Liver (tissue), 10 donors: ENCODE measurements at places on chromosomes 7 and 10. TPM values are rescaled to one million over a fixed set of nuclear protein-coding genes. Genes with fewer than 3 reads are reported as not detected.

FAM241B gene
- 0.89 TPM for total RNA-seq

- no peak for DNase-seq
Measured at GRCh38 chr10:110501142-110501937, 3.6 kb downstream of the DUSP5 start.

GRCh38 chr10:125006188-125006680 lies 64.3 kb downstream of the ZRANB1 start:
- no peak for DNase-seq

DNA sequence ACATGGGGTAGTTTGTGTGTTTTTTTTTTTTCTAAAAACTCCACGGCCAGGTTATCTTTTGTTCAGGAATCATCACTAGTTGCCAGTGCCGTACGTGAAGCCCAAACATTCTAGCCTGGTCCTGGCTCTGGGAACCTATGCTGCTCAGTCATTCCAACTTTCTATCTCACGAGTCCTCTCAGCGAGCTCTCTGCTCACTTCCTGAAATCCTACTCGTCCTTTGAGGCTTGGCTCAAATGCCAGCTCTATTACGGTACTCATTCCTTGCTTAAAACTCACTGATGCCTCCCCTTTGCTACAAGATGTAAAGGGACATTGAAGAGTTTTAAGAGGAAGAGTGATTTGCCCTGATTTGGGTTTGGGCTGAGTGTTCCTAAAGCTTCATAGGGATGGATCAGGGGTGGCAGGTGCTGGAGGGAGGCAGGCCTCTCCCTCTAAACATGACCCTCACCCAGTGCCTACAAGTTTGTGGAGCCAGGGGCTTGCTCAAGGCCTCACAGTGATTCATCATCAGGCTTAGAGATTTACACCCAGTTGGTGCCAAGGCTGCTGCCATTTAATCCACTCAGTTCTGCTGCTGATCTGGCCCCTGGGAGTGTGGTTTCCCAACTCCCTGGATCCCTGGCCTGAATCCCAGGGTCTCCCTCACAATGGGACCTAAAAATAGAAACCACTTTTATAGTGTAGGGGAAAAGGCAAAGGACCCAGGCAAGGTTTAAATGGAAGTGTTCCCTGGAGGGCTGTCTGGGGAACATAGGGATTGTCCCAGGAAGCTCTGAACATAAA lies 46.1 kb upstream of the R3HCC1L start:
- no peak for DNase-seq

GRCh38 chr10:117656385-117657367 lies 114.1 kb downstream of the EMX2 start:
- DNase-seq = no peak

DNA sequence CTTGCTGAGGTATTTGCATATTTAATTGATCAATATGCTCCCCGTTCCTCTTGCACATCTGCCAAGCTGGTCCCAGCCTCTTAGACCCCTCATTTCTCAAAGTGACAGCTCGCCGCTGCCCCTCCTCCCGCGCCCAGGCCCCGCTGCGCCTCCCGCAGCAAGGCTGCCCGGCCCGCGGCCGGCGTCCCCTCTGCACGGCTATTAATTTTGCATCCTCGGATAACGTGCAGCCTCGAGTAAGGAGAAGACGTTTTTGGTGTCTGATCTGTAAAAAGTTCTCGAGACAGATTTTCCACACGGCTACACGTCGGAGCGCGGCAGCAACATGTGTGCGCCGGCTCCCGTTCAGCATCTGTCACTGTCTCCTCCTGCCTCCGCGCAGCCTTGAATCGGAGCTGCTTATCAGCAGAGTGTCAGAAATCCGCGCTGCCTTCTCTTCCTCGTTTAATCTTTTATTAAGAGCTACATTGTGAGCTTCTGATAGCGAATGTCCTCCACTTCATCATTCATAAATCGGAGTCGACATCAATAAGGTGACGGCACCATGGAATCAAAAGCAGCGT lies 65.3 kb downstream of the EBF3 start:
- no peak for DNase-seq

DNA sequence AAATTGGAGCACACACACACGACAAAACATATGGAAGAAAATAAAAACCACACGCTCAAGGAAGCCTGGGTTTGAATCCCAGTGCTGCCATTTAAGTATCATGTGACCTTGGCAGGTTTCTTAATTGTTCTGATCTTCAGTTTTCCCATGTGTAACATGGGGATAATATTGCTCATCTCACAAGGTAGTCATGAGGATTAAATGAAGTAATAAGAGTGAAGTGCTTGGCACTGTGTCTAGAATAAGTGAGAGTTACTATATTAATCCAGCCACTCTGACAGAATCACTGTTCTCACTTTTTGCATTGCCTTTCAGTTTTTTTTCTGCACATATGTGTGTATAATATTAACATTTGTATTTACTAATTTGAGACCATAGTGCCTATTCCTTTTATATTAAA lies 43.3 kb downstream of the GOLGA7B start:
- DNase-seq = no peak

DNA sequence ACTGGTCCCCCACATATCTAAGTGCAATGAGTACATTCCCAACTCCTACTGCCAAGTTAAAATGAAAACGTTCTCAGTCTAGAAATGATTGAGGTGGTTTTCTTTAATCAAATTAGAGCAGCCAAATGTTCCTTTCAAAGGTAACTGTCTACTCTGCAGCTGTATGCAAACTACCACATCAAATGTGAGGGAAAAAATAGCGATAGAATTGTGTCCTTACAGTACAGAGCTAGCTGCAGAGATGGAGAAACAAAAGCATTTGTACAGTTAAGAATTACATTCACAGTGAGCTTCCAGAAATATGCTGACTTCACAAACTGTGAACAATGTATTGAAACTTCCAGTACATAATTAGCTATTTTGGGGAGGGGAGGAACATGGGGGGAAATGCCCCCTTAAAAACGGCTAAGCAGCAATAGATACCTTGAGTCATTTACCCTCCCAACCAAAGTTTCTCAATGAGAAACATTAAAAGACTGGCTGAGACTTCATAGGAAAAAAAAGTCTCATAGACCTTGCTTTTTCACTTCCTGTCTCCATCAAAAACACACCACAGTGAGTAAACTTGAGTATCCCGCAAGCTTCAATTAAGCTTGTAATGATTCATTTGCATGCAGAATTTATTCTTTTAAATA lies 22.9 kb downstream of the CDK6 start:
- DNase-seq = no peak

VDAC2 gene
- 41.3 TPM for total RNA-seq

DNA sequence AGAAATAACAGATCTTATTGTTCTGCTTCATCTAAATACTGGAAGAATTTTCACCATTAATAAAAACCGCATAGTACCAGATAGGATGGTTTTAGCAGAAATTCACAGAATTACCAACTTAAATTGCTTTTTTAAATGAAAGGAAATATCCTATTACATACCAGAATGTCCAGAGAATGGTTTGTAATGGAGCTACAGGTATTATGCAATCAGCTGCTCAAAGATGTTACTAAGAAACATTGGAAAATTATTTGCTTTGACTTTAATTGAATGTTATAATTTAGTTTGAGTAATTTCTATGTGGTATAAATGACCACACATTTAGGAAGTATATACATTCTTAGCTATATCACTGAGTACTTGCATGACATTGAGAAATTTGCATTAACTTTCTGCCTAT lies 338.3 kb downstream of the ETV1 start:
- no peak for DNase-seq

DNA sequence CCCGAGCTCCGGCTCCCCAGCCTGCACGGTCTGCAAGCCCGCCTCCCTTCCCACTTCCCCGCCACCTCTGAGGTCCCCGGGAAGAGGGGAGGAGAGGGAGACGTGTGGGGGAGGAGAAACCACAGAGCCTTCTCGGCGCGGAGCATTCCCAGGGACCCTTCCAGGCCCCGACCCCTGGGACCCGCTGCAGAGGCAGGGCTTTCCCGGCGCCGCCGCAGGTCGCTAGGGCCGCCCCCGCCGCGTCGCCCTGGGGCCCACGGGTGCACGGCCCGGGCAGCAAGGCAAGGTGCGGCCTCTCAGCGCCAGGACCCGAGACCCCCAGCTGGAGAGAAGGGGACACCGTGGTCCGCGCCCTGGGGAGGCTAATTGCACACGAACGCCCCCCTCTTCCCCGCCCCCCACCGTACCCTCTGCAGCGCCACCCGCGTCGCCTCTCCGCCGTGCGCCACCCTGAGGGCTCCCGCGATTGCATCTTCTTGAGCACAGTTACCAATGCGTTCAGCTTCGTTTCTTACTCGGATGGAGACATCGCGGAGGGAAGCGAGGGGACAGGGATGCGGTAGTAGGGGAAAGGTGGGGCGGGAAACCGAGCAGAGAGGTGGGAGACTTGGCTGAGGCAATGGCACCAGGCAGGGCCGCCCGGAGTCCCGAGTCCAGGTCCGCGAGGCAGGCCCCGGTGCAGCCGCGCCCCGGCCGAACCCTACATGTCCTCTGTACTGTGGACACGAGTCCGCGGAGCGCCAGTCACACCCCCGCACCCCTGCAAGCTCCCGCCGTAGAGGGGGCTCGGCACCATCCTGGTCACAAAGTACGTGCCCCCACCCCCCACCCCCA lies 28.9 kb downstream of the SKIDA1 start:
- DNase-seq = peak; percentile 58

DNA sequence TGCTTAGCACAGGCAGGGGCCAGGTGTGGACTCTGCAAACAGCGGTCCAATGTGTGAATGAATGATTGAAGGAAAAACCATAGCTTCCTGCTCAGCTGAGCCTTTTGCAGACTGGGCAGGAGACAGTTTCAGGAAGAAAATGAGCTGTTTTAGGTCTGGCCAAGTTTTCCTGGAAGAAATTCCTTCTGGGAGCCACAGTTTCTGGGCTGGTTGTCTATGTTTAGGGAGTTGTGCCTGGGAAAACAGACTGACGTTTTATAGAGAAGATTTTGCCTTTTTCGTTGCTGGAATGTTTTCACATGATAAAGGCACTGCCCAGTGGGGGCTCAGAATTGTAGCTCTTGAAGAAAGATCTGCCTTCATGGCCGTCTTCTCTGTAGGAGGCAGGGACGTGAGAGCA lies 255.1 kb downstream of the CCSER2 start:
- DNase-seq = no peak

DNA sequence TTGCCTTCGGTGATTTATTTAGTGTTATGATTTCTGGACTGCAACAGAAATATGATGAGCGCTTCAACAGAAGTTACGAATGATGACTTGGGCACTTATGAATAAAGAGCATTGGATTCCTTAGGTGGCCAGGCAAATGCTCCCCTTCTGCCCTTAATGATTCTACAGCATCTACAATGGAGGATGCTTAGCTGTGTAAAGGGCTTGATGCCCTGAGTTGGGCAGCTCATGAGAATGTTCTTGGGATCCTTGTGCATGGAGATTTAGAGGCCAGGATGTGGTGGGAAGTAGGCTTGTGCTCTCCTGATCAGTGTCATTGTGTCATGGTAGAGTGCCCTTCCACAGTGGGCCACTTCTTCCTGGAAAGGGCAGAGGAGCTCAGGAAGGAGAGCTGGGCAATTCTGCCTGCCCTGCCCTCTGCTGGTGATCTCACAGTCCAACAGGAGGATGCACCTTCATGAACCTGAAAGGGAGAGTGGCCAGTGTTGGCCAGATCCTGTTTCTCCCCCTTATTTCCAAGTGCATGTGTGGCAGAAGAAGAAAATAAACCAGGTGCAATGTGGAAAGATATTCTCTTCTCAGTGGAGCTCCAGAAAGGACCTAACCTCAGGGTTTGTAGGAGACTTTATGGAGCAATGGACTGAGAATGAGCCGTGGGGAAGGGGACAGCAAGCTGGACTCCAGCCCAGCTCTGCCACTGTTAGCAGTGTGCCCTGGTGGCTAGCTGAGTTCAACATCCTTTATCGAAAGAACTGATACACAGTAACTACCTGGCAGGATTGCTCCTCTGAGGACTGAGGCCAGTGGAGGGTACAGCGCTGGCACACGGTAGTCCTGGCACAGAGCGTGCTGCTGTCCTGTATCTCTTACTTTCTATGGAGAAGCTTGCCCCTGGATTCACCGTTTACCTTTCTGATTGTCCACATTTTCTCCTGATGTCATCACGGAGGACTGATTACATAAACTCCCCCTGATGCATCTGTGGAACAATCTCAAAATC lies 182.9 kb downstream of the BMPER start:
- no peak for DNase-seq

- DNase-seq = no peak
Measured at GRCh38 chr10:120574981-120575380, 118.0 kb downstream of the PLPP4 start.

DNA sequence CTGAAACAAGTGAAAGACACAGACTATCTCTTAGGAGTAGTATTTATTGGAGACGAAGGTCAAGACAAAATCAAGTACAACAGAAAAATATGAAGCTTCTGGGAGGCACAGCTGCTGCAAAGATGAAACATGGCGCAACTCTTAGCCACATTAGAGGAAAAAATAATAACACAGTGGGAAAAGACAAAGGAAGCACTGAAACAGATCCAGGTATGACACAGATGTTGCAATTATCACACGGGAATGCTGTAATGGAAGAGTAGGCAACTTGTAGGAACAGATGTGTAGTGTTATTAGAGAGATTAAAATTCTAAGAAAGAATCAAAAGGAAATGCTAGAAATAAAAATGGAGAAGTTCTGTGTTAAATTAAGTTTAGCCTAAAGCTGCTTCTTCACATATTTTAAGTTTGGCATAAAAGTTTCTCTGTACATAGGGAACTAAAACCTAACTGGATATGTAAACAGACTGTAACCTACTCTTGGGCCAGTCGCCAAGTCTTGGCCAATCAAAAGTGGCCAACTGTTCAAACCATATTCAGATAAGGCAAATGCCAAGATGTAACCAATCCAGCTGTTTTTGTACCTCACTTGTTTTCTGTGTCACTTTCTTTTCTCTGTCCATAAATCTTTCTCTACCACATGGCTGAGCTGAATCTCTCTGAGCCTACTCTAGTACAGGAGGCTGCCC lies 1132.0 kb upstream of the LRRTM3 start:
- no peak for DNase-seq

COL26A1 gene
- 0.89 TPM for total RNA-seq

- DNase-seq = no peak
Measured at GRCh38 chr10:70664702-70665195, 7.6 kb upstream of the ADAMTS14 start.

GRCh38 chr10:70378122-70378521 lies 4.3 kb downstream of the LRRC20 start:
- DNase-seq = no peak

SEMA4G gene
- 20.7 TPM for total RNA-seq

C10orf67 gene
- total RNA-seq = not detected

GRCh38 chr10:92574548-92575261 lies 812 bp upstream of the IDE start:
- DNase-seq = no peak

GRCh38 chr10:6516281-6516928 lies 63.7 kb downstream of the PRKCQ start:
- no peak for DNase-seq

GRCh38 chr7:74032624-74033371 lies 4.8 kb downstream of the ELN start:
- DNase-seq = no peak
